ENCODE measurements at places on chromosomes 7 and 10.

DNA sequence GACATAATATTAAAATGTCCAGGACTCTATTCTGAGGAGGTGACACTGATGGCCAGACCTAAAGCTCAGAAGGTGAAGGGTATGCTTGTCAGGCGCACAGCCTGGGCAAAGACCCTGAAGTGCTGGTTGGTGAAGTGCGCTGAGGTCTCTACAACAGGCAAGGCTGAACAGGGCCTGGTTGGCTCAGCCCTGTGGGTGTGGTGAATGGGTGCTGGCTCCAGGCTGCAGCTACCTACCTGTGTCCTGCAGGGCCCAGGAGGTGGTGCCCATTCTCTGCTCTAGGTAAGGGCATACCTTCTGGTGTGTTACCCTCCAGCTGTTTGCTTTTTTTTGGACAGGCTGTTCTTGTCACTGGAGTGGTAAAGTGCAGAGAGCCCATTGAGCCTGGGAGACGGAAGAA, 85.1 kb downstream of the RAMP3 start:
- no peak for DNase-seq

DNA sequence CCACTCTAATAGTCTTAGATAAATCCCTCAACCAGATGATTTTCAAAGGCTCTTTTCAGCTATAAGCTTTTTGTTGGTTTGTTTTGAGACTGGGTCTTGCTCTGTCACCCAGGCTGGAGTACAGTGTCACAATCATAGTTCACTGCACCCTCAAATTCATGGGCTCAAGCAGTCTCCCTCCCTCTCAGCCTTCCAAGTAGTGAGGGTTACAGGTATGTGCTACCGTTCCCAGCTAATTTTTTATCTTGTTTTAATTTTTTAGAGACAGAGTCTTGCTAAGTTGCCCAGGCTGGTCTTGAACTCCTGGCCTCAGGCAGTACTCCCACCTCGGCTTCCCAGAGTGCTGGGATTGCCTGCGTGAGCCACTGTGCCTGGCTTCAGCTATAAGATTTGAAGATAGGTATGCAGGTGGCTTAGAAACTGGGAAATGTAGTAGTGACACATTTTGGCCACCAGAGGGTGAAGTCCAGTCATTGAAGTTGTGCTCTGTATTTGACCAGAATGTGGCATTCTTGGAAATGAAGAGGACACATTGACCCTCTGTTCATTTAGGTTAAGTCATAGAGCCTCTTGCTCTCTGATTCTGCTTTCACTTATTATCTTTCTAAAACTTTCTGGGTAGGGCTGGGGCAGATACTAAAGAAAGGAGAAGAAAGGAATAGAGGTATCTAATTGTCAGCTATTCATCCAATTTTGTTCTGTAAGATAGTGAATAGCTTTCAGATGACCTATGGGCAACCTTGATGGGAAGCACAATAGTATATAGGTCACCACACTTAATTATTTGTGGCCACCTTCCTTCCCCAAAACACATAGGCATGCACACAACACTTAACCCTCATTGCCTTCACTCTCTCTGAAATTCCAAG, 36.0 kb downstream of the R3HCC1L start:
- DNase-seq, result peak; percentile 82

DNA sequence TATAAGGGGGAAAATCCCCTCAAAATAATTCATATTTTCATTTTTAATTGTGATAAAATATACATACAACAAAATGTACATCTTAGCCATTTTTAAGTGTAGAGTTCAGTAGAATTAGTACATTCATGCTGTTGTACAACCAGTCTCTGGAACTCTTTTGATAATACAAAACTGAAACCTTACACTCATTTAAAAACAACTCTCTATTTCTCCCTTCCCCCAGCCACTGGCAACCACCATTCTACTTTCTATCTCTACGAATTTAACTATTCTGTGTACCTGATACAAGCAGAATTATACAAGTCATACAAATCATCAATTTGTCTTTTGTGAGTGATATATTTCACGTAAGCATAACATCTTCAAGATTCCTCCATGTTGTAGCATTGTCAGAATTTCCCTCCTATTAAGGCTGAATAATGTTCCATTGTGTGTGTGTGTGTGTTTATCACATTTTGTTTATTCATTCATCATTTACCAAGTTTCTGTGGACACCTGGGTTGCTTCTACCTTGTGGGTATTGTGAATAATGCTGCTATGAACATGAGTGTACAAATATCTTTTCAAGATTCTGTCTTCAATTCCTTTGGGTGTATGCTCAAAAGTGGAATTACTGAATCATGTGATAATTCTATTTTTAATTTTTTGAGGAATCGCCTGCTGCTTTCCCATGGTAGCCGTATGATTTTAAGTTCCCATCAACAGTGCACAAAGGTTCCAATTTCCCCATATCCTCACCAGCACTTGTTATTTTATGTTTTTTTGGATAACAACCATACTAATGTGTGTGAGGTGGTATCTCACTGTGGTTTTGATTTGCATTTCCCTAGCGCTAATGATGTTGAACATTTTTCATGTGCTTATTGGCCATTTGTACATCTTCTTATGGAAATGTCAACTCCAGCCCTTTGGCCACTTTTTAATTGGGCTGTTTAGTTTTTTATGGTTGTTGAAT, 4.7 kb upstream of the EBLN1 start:
- DNase-seq, result no peak

DNA sequence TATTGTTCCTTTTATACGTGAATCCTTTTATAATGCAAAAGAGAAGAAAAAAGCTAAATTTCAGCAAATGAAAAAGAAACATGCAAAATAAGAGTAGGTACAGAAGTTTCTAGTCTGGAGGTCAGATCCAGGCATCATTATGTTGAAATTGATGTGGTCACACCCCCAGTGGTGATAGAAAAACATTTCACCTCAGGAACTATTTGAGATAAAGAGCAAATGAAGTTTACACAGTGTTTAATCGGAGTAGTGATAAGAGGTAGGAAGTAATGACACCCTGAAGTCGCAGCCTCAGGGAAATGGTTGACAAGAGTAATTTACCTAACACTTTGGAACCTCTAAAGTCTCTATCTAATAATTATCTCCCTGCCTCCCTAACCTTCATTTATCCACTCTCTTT, 536.0 kb upstream of the STEAP1 start:
- no peak for DNase-seq

- DNase-seq, result no peak
Measured at GRCh38 chr10:86159797-86160196, 206.8 kb downstream of the GRID1 start.

DNA sequence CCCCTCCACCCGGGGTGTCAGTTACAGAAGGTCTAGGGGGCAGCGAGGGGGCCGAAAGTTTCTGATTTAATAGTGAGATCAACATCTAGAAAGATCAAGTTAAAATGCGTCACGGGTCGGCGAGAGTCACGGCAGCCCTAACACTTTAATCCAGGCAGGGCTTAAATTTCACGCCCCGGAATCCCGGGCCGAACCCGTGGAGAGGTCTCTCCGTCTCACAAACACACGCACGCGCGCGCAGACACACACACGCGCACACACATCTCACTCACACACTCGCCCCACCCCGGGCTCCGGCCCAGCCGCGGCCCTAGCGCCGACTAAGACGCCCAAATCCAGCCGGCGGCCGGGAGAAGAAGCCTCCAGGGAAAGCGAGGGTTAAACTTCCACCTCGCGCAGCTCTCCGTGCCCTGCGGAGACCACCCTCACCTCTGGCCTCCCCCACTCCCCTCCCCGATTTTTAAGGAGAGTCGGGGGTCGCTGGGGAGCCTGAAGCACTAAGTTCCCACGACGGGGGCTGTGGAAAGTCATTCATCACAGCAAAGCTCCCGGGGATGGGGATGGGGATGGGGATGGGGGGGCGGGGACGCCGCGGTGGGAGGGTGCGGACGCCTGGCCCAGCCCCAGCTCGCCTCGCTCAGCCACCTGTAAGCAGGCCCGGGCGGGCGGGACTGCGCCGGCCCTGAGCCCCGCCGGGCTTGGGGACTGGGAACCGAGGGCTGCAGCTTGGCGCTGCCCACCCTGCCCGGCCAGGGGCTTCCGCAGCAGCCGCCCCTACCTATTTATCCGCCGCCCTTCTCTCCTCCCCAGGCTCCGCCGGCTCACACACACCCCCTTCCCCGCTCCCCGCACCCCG, 1.6 kb downstream of the PDGFA start:
- no peak for DNase-seq

DNA sequence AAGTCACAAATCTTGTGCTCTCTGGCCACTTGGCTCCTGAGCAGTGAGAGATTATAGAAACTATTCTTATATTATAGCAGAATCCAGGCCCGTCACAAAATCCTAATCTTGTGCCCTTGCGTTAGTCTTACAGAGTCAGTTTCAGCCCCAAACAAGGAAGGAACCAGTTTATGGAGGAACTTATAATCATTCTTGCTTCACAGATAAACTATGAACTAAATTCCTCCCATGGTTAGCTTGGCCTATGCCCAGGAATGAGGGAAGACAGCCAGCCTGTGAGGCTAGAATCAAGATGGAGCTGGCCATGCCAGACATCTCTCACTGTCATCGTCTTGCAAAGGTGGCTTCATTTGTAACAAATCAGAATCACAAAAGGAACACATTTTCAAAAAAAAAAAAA, 199.7 kb upstream of the PITRM1 start:
- DNase-seq, result no peak

GRCh38 chr10:73584737-73585136, 6.4 kb downstream of the USP54 start:
- no peak for DNase-seq

Measured in erythroblast (primary cell).